ENCODE measurements at places on chromosomes 2 and 18. TPM values are rescaled to one million over a fixed set of nuclear protein-coding genes. Genes with fewer than 3 reads are reported as not detected.

The SNORC gene
- total RNA-seq, result 4.1 TPM

DNA sequence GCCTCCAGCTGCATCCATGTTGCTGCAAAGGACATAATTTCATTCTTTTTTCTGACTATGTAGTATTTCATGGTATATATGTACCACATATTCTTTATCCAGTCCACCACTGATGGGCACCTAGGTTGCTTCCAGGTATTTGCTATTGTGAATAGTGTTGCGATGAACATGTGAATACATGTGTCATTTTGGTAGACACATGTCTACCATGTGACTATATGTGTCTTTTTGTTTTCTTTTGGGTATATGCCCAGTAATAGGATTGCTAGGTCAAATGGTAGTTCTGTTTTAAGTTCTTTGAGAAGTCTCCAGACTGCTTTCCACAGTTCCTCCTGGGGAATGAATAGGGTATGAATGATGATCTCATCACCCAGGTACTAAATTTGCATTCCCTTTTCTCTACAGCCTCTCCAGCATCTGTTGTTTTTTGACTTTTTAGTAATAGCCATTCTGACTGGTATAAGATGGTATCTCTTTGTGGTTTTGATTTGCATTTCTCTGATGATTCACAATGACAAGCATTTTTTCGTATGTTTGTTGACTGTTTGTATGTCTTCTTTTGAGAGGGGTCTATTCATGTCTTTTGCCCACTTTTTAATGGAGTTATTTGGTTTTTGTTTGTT, 35.6 kb upstream of the FEZ2 start:
- peaks cover 20% of the 10 kb centered on the region for H3K4me1 ChIP-seq
- no peak for DNase-seq
- H3K4me3 ChIP-seq, result no peak overlapping the region
- H3K36me3 ChIP-seq, result peaks cover 7% of the 10 kb centered on the region
- no peaks in the 10 kb centered on the region for H3K27me3 ChIP-seq

- no peak overlapping the region for H3K27ac ChIP-seq
- H3K36me3 ChIP-seq, result no peaks in the 10 kb centered on the region
- no peaks in the 10 kb centered on the region for H3K27me3 ChIP-seq
- DNase-seq, result no peak
- H3K4me3 ChIP-seq, result no peak overlapping the region
Observed at GRCh38 chr2:157868993-157869392, 7.1 kb downstream of the ACVR1 start.

GRCh38 chr18:45590036-45590886, 25.0 kb upstream of the SLC14A2 start:
- peaks cover 43% of the 10 kb centered on the region for H3K4me1 ChIP-seq
- peaks cover 2% of the 10 kb centered on the region for H3K27me3 ChIP-seq
- H3K4me3 ChIP-seq, result peak overlapping the region; percentile 51
- DNase-seq, result no peak

GRCh38 chr2:29702276-29702675, 219.1 kb downstream of the ALK start:
- peaks cover 4% of the 10 kb centered on the region for H3K27me3 ChIP-seq
- no peak for DNase-seq
- H3K4me1 ChIP-seq, result peaks cover 3% of the 10 kb centered on the region
- H3K27ac ChIP-seq, result no peak overlapping the region
- no peaks in the 10 kb centered on the region for H3K36me3 ChIP-seq
- no peak overlapping the region for H3K4me3 ChIP-seq

GRCh38 chr2:169393068-169393590, 30.8 kb upstream of the LRP2 start:
- no peaks in the 10 kb centered on the region for H3K27me3 ChIP-seq
- peaks cover 51% of the 10 kb centered on the region for H3K4me1 ChIP-seq
- no peaks in the 10 kb centered on the region for H3K36me3 ChIP-seq
- DNase-seq, result peak; percentile 19
- H3K27ac ChIP-seq, result peak overlapping the region; percentile 88

DNA sequence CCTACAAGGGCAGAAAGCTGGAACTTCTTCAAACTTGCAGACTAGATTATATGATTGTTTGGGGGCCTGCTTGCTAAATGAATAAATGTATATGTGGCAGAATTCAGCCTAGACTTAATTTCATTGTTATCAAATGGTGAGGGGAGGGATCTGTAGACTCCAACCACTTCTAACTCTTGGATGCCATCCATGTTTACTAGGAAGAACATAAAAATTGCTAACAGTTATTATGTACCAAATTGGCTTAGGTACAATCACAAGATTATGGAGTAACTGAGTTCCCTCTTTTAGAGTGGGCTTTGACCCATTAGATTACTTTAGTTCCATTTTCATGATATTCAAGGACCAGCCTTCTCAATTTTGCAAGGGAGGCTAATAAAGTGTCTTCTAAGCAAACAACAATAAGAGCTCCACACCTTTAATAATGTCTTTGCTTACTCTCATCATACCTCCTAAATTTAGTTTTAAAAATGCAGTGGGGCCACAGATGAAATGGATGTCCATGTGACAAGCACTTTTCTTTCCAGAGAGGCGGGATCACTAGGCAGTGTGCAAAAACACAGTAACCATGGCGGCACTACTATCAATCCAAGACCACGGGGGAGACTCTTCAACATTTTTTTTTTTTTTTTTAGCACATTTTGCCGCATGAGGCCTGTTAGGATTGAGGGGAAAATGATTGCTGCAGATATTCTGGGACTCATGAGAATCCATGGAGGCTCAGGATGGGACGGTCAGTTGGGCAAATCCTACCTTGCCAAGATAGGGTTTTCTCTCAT, 217.6 kb upstream of the SPRED2 start:
- H3K27me3 ChIP-seq, result no peaks in the 10 kb centered on the region
- H3K27ac ChIP-seq, result no peak overlapping the region
- H3K36me3 ChIP-seq, result no peaks in the 10 kb centered on the region
- H3K4me3 ChIP-seq, result no peak overlapping the region
- DNase-seq, result no peak

DNA sequence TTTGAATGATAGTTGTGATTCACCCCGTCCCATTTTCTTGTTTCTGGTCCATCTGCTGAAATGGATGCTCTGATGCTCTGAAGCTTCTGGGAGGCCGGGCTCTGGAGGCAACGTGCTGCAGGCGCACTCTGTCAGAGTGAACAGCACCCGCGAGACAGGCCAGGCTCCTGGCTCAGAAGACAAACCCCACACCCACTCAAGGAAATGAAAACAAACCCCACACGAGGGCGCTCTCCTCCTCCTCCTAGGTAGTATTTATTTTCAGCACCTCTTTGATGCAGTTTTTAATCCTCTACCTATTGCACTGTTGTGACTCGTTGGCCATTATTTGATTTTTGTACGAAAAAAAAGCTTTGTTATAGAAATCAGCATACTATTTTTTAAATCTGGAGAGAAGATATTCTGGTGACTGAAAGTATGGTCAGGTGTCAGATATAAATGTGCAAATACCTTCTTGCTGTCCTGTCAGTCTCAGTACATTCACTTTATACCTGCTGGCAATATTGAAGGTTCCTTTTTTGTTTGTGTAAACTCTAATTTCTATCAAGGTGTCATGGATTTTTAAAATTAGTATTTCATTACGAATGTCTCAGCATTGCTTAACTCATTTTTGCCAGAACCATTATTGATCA, 10.3 kb upstream of the CHST10 start:
- no peak overlapping the region for H3K27ac ChIP-seq
- H3K27me3 ChIP-seq, result peaks cover 18% of the 10 kb centered on the region
- no peaks in the 10 kb centered on the region for H3K36me3 ChIP-seq
- peaks cover 12% of the 10 kb centered on the region for H3K4me1 ChIP-seq
- no peak for DNase-seq

DNA sequence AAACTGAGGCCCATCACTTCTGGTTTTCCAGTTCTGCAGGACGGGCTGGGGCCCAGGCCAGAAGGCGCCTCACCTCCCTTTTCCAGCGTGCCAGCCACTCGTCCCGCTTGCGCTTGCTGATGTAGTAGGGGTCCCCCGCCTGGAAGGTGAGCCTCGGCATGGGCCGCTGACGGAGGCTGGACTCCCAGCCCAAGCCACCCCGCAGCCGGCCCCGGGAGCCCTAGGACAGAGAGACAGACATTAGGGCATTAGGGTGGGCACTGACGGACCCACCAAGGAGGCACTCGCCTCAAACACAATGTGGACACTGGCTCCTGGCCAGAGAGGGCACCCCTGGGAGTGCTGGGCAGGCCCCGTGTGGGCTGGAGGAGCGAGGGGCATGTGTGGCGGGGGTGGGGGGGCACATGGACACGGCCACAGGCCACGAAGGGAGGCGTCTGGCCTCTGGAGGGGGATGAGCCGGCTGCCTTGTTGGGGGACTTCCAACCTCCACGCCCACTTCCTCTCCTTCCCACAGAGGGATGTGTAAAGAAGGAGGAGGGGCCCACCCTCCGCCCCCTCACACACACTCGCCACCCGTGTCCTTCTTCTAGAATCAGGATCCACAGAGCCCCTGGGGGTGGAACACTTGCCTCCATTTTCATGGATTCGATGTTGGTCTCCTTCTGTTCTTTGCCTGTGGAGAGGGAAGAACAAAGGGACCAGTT, 66.7 kb downstream of the DNMT3A start:
- H3K27me3 ChIP-seq, result no peaks in the 10 kb centered on the region
- DNase-seq, result no peak
- peak overlapping the region; percentile 71 for H3K27ac ChIP-seq
- H3K4me1 ChIP-seq, result peaks cover 26% of the 10 kb centered on the region
- H3K36me3 ChIP-seq, result peaks cover 35% of the 10 kb centered on the region
- H3K4me3 ChIP-seq, result no peak overlapping the region

The LIMS4 gene
- 1.2 TPM for total RNA-seq

The ALPG gene
- not detected for total RNA-seq

Measured in mesothelial cell of epicardium (in vitro differentiated cells).